ENCODE measurements at places on chromosomes 4 and X.

- no peak for DNase-seq
Observed at GRCh38 chr4:89316931-89317366, 9.3 kb upstream of the GPRIN3 start.

GRCh38 chr4:107747748-107748486 lies 27.9 kb upstream of the PAPSS1 start:
- no peak for DNase-seq

GRCh38 chrX:49184294-49185281 lies 1.6 kb downstream of the PRICKLE3 start:
- peak; percentile 38 for DNase-seq

DNA sequence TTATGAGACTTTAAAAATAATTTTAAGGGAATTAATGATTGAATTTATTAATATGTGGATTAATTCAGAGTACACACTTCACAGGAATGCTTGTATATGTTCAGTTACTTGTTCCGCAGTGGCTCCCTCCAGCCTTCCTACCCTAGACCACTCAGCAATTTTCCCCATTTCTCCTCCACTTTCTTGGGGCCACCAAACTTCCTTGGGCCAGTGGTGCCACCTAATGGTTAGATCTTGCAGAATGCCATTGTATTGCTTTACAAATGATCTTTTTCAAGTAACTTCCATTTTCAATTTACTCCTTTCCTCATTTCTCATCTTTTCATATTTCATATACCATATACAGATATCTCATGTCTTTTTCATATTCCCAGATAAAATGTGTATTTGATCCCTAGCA lies 3.6 kb upstream of the RNF175 start:
- DNase-seq, result no peak

GRCh38 chrX:48761674-48762471 lies at the start of gene GLOD5:
Gene GLOD5, plus strand, starts transcription at chrX:48761747. Its CDS starts 44 bp downstream, at chrX:48761791.
- no peak for DNase-seq

DNA sequence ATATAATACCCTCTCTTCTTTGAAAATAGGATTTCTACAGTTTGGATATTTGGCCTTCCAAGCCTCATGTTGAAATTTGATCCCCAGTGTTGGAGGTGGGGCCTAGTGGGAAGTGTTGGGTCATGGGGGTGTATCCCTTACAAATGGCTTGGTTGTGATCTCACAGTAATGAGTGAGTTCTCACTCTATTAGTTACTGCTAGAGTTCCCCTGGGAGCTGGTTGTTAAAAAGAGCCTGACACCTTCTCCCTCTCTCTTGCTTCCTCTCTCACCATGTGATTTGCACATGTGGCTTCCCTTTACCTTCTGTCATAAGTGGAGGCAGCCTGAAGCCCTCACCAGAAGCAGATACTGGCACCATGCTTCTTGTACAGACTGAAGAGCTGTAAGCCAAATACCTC lies 73.9 kb downstream of the HDAC8 start:
- no peak for DNase-seq

DNA sequence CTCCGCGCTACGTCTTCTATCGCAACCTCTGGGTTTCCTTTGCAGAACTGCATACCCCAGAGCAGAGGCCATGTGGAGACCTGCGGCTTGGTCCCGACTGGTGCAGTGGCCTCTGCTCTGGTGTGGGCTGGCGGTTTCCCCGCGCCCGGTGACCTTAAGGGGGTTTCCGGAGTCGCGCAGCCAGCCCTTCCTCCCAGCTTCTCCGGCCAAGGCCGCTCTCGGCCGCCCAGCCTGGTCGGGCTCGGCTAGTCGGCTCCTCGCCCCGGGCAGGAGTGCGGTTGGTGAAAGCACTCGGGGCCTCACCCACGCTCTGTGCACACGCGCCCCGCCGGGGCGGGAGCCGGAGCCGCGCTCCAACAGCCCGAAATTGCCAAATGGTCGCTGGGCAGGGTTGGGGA lies 84.9 kb downstream of the BCOR start:
- DNase-seq, result no peak

- DNase-seq, result no peak
Observed at GRCh38 chr4:177380730-177381287, 61.4 kb downstream of the AGA start.

DNA sequence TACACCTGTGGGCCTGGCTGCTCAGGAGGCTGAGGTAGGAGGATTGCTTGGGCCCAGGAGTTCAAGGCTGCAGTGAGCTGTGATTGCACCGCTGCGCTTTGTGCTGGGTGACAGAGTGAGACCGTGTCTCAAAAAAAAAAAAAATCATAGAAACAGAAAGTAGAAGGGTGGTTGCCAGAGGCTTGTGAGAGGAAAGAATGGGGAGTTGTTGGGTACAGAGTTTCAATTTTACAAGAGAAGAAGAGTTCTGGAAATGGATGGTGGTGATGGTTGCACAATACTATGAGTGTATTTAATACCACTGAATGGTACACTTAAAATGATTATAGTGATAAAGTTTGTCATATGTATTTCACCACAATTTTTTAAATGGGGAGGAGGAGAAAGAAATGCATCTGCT lies 10.2 kb upstream of the GLOD5 start:
- no peak for DNase-seq

DNA sequence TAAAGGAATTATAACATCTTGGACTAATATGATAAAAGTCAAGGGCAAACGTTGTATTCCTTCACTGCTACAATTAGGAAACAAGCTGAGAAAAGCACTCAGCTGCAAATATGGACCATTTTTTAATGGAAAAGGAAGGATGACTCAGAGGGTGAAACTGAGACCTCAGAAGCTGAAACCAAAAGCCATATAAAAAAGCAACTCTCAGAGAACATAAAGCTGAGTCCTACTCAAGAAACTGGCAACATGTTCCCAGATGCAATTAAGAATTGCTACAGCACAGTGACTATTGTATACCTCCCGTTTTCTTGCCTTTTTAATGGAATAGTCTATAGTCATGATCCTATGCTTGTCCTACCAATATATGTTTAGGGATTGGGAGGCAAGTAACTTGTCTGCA lies 1106.4 kb upstream of the INTU start:
- no peak for DNase-seq

DNA sequence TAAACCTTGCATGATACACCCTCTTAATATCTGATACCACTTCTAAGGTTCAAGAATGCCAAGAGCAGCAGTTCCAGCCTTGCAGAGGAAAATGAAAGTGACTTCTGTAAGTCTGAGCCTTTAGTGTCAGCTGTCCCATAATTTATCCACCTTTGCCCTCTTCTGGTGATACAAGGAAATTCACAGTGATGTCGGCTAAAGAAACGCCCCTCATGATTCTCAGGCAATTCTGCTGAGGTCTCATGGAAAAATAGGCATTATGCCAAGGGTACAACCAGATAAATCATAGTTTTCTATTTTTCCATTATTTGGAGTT lies 172.2 kb upstream of the CXCL13 start:
- DNase-seq, result no peak

- no peak for DNase-seq
Observed at GRCh38 chr4:77777135-77777807, 41.9 kb downstream of the CNOT6L start.

DNA sequence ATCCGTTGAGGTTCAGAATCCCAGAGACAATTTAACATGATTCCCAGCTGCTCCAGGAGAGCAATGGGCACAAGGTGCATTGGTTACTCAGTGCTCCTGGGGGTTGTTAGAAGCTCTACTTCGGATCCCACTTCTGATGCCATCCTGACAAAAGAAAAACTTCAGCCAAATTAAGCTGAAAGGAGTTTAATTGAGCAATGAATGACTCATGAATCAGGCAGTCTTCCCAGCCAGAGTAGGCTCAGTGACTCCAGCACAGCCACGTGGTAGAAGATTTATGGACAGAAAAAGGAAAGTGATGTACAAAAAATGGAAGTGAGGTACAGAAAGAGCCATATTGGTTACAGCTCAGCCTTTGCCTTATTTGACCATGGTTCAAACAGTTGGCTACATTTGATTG lies 95.7 kb downstream of the PWWP3B start:
- no peak for DNase-seq

GRCh38 chr4:41303372-41304118 lies 46.8 kb downstream of the UCHL1 start:
- DNase-seq, result no peak

DNA sequence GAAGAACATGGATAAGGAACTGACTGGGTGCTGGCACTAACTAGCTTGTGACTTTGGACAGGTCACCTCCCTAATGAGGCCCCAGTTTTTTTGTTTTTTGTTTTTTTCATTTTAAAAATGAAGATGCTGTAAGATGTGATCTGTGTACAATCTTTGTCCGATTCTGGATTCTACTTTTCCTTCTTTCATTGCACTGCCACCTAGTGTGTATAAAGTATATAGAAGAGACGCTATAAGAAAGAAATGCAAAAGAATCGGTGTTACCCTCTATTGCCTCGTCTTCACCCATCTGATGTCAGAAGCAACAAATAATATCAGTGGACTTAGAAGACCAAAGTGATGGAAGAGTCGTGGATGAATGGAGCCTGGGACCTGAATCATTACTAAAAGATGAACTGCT lies 58.6 kb upstream of the P2RY10 start:
- no peak for DNase-seq

GRCh38 chrX:15903186-15903681 lies 48.6 kb upstream of the AP1S2 start:
- DNase-seq, result no peak
